ENCODE measurements at places on chromosomes 5 and 9. TPM values are rescaled to one million over a fixed set of nuclear protein-coding genes. Genes with fewer than 3 reads are reported as not detected.

- DNase-seq, result no peak
These were observed 34.6 kb downstream of the OTULIN start for GRCh38 chr5:14699159-14699558.

ADAMTS13 gene
- 0.06 TPM for total RNA-seq

DNA sequence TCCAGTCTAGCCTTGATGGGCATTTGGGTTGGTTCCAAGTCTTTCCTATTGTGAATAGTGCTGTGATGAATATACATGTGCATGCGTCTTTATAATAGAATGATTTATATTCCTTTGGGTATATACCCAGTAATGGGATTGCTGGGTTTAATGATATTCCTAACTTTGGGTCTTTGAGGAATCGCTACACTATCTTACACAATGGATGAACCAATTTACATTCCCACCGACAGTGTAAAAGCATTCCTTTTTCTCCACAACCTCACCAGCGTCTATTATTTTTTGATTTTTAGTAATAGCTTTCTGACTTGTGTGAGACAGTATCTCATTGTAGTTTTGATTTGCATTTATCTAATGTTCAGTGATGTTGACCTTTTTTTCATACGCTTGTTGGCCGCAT is 1040.1 kb downstream of the MAT2B start:
- no peak for DNase-seq

- no peak for DNase-seq
These were observed 27.4 kb upstream of the GCNT1 start for GRCh38 chr9:76431601-76432000.

- DNase-seq, result no peak
These were observed 355.3 kb downstream of the PRELID2 start for GRCh38 chr5:145479857-145480256.

DNA sequence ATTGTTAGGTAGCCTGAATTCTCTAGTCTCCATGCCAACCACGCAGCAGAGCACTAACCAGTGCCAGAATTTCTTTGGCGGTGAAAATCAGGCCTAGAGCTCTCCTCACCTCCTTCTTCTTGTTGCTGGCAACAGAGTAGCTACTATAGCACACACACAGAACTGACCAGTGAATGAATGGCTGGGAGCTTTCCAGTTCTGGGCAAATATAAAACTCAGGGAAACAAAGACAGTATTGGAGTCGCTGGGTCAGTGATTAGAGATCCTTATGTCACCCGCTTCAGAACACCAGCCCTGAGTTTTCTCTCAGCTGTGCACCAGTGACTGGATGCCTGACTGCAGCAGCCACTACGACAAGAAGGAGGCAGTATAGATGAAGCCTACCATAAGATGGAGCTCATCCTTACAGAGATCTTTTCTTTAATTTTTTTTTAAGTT is 26.9 kb upstream of the FEM1C start:
- no peak for DNase-seq

GRCh38 chr9:75988663-75989062 is 98.2 kb downstream of the PCSK5 start:
- no peak for DNase-seq

All from H4 (cell line).